ENCODE measurements at places on chromosomes 7 and 10.
A peak's percentile ranks its signal among the peaks of the same experiment; 100 is the strongest.

DNA sequence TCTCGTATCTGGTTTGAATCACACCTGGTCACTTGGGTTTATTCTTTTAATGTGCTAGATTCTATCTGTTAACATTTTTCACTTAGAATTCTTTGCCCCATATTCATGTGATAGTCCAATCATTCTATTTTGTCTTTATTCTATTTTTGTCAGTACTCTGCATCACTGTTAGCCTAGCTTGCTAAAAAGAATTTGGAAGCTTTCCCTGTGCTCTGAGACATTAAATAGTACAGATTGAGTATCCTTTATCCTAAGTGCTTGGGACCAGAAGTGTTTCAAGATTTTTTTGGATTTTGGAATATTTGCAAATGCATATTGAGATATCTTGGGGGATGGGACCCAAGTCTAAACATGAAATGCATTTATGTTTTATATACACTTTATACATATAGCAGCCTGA, 51.0 kb downstream of the RALA start:
- no peak for DNase-seq

- DNase-seq: no peak
These were observed 83.3 kb downstream of the RAMP3 start for GRCh38 chr7:45240926-45241325.

GRCh38 chr7:91264924-91265681, 870 bp downstream of the FZD1 start:
- DNase-seq: no peak

GRCh38 chr7:70700055-70700940, 431.6 kb upstream of the GALNT17 start:
- DNase-seq: no peak

DNA sequence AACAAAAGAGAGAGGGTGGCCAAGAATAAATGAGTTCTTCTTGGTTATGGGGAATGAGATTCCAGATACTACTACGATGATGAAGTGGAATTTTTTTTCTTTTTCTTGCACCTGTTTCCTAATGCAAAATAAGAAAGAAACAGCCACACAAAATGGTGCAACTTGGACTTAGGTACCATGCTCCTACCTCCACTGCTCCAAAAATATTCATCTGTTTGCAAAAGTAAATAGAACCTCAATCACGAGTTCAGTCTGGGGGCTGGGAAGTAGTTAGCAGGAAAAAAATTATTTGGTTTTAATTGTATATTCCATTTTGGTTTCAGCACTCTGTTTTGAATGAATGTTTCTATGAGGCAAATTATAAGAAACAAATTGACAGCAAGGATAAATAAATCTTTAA, 73.5 kb downstream of the SLC25A13 start:
- DNase-seq: no peak

GRCh38 chr10:13241613-13242012, 7.4 kb upstream of the UCMA start:
- no peak for DNase-seq

GRCh38 chr10:7218968-7219367, 191.9 kb downstream of the SFMBT2 start:
- DNase-seq: no peak

DNA sequence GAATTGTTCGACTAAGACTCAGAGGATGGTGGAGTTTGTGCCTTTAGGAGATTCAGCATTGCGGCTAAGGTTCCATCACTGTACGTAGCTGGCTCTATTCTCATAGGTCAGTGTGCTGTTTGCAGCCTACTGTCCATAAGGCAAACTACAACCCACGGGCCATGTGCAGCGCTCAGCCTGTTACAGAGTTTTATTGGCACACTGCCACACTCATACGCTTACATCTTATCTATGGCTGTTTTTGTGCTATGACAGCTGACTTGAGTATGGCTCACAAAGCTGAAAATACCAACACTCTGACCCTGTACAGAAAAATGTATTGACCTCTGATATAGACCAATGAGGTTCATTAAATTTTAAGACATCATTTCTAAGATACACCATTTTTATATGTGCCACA, 114.5 kb downstream of the ARID5B start:
- DNase-seq: no peak

DNA sequence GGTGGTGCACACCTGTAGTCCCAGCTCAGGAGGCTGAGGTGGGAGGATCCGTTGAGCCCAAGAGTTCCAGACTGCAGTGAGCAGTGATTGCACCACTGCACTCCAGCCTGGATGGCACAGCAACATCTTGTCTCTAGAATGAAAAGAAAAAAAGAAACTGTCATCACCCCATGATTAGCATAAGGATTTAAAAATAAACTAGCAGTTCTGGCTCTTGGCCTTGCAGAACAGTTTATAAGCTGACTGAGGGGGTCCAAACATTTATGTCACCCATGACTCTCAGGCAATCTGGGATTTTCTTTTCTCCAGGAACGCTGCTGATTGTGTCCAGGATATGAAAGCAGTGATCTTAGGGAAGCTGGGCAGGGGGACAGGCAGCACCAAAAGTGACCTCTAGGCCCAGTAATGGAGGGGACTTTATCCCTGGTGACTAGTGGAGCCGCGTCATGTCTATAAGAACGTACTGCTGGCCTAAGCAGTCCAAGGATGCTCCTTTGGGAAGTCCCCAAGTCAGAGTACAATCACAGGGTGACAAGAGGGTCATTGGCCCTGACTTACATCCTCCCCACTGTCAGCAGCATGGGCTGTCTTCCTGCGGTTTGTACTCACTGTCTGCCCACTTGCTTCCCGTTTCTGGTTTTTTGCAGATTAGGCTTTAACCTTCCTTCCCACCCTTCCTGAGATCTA, 177.4 kb downstream of the ARHGAP12 start:
- DNase-seq: no peak

- no peak for DNase-seq
These were observed 66.0 kb upstream of the DUSP5 start for GRCh38 chr10:110431659-110432058.

DNA sequence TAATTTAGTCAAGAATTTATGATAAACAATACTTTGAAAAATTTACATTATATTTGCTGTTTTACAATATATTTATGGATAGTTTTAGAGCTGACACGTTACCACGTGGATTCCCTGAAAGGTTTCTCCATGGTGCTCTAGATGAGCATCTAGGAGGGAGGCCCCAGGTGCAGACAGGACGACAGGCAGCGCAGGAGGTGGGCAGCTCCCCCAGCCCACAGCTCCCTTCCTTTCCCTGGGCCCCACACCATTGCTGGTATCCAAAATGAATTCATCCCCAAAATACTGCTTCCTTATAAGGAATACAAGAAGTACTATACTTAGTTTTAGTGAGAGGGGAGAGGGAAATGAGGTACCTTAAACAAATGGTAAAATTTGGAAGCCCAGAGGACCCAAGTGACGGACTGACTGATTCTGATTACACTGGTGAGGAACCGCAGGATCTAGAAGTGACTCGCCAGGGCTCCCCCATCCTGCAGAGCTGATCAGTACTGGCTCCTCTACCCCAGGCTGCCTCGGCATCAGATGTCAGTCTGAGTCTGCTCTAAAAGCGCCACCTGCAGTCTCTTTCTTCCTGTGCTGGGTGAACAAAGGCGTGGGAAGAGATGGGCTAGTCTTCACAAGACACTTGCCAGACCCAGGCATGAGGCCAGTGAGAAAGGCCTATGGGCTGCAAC, 89.2 kb downstream of the DLG5 start:
- DNase-seq: no peak

- DNase-seq: no peak
These were observed 84.1 kb downstream of the MALSU1 start for GRCh38 chr7:23383225-23383624.

DNA sequence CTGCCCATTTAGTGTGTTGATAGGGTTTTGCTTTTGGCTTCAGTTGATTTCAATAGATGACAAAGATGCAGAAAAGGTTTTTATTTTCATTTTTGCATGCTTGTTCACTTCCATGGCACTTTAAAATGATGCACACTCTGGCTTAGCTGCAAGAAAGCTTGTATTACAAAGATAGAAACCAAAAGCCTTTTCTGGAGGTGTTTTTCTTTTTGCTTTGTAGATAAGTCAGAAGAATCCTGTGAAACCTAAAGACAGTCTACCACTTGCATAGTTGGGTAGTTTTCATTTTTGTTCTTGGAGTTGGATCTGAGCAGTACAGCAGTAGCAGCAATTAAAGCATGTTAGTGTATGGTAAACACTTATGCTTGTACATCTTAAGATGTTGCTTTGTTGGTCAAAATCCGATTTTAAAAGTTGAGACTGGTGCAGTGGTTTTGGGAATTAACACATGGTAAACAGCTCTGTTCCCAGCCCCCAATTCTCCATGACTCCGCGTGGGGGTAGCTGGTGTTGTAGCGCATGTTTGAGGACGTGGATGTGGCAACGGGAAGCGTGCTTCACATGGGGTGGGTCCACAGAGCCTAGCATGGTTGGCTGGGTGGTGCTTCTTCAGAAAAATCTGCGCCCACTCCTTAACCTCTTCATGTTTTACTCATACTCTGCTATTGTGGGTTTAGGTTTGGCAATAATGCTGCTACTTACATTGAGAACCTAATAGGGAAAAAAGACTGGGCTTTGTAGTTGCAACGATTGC, 19.8 kb downstream of the CCNY start:
- DNase-seq: no peak

DNA sequence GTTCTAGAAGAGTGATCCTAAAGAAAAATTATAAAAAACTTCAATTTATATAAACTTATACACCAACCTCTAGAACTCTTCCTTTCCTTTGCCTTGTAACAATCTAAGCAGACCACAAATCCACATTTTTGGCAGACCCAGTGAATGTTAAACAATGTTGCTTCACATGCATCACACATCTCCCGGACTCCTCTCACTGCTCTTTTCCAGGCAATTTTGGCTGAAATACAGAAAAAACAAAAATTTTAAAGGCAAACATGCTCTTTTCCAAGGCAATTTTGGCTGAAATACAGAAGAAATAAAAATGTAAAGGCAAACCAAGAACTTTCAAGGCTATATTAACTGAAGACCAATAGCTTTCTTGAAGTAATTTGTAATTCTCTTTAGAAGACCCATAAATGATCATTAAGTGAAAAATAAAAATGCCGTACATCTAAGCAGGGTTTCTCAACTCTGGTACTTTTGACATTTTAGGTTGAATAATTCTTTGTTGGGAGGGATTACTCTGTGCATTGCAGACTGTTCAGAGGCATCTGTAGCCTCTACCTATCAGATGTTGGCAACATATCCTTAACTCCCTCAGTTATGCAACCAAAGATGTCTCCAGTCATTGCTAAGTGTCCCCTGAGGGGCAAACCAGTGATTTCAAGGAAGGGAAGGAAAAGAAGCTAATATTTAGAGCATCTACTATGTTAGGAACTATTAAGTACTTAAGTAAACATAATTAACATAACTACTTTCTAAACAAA, 64.4 kb downstream of the NRBF2 start:
- no peak for DNase-seq

DNA sequence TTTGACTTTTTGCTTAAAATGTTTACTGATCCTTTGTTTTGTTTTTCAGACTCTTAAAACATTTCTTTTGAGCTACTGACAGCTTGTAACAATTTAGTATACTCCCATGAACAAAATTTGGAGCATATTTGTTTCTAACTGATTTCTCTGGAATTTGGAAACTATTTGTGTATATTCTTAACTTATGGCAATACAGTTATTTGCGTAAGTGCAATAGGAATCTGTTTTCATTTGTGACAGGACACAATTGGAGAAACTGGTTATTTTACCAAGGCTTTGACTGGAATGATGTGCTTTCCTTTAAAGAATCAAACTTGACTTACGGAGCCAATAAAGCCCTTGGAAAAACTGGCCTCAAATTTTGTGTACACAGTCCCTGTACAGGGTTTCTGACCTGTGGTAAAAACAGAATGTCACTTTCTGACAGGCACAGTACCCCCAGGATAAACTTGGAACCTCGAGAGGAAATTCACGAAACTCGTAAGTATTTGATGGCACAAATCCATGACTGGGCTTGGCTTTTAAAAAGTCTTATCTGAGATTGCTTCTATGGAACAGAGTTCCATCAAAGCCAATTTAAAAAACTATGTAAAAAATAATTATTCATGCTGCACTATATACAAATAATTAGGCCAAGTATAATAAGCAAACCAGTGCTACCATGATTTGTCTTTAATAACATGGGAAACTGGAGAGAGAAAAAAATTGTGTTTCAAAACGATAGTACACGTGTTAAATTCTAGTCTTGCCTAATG, 70.4 kb downstream of the ST8SIA6 start:
- no peak for DNase-seq

DNA sequence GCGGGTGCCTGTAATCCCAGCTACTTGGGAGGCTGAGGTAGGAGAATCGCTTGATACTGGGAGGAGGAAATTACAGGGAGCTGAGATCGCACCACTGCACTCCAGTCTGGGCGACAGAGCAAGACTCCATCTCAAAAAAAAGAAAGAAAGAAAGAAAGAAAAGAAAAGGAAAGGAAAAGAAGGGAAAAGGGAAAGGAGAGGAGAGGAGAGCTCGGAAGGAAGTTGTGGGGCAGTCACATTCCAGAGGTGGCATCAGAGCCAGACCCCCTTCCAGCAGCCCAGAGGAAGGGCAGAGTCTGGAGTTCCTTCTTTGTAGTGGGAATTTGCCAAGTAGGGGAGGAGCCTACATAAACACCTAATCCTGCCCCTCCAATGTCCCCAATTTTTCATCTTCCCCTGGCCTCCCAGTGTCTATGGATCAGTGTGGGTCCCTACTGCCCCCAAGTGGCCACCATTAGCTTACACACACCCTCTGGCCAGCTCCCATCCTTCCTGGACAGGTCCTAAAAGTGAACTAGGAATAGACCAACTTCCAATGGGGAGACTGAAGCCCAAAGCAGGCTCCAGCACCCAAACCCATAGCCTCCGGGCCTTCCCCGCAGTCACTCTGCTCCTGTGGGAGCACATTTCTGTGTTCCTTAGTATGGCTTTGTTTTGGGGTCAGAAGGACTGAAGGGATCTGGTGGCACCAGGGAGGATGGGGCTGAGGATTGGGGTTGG, 39.6 kb upstream of the HSPB1 start:
- peak; percentile 67 for DNase-seq

GRCh38 chr10:43222210-43222720, 44.6 kb downstream of the RASGEF1A start:
- no peak for DNase-seq

DNA sequence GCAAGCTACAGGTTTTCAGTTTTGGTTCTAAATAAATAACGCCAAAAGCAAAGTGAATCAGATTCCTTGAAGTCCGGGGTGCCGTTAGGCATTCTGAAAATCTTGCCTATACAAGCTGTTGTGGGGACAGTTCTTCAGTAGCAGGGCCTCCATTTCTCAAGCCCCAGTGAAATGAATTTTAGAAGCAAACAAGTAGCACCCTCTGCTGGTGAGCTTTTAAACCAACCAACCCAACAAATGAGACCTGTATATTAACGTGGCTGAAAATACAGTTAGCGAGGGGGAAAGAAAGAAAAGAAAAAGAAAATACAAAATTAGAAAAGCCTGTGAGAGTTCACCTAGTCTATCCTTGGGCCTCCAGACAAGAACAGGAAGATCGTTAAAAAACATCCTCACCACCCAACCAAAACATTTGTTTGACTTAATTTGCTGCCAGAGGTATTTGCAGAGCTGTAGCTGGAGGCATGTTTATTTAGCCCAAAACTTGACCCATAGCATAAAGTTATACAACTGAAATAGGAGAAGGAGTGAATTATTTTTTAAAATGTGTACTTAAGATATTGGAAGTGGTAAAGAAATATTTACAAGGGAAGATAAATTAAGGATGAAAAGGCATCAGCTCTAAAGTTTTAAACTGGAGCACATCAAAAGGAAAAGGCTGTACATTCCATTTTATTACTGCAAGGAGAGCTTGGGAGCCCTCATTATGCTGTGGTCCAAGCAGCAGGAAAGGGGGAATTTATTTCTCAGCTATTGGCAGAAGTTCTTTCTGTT, 98.9 kb downstream of the DYNC1I1 start:
- peak; percentile 80 for DNase-seq

GRCh38 chr7:137992550-137993394, 9.1 kb downstream of the CREB3L2 start:
- DNase-seq: no peak

All from COLO829 (cell line).